ENCODE measurements at places on chromosomes 1 and 21.

DNA sequence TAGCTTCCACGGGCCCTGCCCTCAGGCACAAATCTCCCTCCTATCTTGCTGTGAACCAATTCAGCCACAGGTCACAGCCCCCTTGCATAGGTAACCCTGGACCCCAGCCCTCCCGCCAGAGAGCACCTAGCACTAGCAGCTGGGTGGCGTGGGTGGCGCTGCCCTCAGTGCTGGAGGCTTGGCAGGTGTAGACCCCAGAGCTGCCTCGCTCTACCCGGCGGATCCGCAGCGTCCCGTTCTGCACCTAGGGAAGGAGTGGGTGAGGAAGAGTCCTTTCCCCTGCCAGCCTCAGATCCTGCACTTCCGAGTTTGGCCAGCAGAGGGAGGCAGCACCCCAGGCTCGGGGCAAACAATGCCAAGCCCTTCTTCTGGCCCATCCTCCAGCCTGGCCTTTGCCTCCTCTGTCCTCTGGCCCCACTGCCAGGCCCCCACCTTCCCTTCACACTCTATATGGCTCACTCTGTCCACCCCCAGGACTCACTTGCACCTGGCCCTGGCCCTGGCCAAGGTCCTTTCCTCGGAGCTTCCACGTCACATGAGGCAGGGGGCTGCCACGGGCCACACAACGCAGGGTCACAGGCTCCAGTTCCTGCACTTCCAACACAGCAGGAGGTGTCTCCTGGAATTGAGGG, 9.0 kb downstream of the IGSF9 start:
- DNase-seq = peak; percentile 85

- peak; percentile 34 for DNase-seq
Observed at GRCh38 chr1:175192630-175193526, at the start of gene KIAA0040. Gene KIAA0040, minus strand, starts transcription at chr1:175192776. Its CDS starts 31,763 bp downstream, at chr1:175161013.

- no peak for DNase-seq
Observed at GRCh38 chr1:210123924-210124589, 108.5 kb upstream of the SERTAD4 start.

GRCh38 chr1:227312361-227313025, 5.8 kb downstream of the CDC42BPA start:
- no peak for DNase-seq

- no peak for DNase-seq
Observed at GRCh38 chr1:193211539-193211938, 25.1 kb upstream of the B3GALT2 start.

DNA sequence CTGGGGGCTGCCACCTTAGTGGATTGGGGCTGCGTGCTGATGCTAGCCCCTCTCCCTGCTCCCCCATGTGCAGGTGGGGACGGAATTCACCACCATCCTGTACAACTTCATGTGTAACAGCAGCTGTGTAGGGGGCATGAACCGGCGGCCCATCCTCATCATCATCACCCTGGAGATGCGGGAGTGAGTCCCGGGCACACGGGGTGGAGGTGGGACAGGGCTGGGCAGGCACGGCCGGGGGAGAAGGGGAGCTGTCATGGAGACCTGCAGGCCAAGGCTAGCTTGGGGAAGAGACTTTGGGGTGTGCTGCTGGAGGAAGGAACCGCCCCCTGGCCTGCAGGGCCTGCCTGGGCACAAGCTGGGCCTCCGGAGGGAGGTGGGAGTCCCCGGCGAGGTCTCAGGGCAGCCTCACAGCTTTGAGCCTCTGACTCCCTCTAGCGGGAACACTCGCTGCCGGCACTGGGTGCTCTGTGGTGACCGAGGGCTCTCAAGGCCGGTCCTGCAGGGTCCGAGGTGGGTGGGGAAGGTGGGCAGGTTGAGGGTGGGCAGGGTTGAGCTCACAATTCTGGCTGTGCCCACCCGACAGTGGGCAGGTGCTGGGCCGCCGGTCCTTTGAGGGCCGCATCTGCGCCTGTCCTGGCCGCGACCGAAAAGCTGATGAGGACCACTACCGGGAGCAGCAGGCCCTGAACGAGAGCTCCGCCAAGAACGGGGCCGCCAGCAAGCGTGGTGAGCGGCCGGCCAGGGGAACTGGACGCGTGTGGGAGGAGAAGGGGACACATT, 25.0 kb upstream of the CCDC27 start:
- peak; percentile 53 for DNase-seq

DNA sequence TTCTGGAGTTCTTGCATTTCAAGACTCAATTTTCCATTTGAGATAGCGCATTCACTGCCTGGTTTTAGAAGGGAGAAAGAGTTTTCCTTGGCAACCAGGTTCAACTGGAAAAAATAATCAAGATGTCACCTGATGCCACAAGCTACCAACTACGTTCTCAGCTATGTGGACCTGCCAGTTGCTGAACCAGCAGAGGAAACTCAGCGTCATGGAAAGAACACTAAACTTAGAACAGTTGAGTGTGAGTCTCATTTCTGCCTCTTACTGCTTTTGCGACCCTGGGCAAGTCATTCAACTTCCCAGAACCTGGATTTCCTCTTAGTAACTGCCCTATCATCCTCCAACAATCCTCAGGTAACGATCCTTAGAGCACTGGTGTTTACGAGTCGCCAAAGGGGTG, 373.0 kb upstream of the ESRRG start:
- no peak for DNase-seq

- DNase-seq = no peak
Observed at GRCh38 chr1:84539972-84540371, 33.6 kb upstream of the GNG5 start.

GRCh38 chr1:244920911-244921761, 56.8 kb upstream of the HNRNPU start:
- DNase-seq = no peak

DNA sequence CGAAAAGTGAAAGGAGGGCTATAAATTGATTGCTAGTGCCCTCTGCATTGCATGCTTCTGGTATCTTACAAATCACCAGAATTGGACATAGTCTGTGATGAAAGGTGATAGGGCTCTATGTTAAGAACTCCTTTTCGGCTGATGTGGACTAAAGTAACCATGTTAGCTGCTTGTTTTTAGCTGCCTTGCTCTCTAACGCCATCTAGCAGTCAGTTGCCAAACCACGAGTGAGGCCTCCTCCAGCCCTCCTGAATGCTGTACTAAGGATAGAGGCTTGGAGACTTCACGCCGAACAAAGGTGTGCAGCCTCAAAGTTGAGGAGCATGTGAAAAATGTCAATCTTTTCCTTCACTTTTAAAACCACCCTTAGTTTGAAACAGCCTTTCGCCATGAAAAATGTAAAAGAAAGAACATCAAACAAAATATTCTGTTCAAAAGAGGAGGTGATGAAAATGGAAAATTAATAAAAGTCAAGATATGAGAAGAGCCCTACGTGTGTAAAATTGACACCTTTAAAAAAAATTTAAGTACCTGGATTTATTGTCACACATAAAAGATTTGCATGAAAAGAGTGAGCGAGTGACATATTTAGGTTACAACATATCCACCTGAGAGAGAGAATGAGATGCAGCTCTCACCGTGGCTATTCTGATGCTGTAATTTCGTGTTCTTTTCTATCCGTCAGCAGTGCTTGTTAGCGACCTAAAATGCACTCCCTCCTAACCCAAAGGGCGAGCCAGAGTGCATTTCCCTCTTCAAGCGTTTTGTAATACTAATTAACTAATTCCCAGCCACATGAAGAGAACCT, 8.1 kb downstream of the LRRC53 start:
- peak; percentile 24 for DNase-seq

DNA sequence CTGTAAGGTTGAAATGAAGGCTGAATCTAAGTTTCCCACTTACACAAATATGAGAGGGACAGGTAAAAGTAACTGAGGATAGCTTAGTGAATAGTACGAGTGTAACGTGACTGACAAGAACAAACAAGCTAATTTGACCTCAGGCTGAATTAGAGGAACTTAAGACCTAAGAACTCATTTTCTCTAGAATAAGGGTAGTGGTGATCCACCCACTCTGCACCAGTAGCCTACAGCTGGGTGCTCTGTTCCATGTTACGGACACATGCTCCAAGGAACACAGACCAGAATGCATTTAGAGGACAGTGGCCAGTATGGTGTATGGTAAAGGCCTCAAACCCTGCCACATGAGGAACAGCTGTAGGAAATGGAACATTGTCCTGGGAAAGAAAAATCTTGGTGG, 14.9 kb upstream of the TMEM9 start:
- no peak for DNase-seq

- no peak for DNase-seq
Observed at GRCh38 chr1:79190074-79190473, 183.5 kb upstream of the ADGRL4 start.

GRCh38 chr1:176540428-176540827, 77.5 kb downstream of the PAPPA2 start:
- DNase-seq = no peak

GRCh38 chr1:172442404-172442803, 1.5 kb downstream of the PIGC start:
- no peak for DNase-seq

DNA sequence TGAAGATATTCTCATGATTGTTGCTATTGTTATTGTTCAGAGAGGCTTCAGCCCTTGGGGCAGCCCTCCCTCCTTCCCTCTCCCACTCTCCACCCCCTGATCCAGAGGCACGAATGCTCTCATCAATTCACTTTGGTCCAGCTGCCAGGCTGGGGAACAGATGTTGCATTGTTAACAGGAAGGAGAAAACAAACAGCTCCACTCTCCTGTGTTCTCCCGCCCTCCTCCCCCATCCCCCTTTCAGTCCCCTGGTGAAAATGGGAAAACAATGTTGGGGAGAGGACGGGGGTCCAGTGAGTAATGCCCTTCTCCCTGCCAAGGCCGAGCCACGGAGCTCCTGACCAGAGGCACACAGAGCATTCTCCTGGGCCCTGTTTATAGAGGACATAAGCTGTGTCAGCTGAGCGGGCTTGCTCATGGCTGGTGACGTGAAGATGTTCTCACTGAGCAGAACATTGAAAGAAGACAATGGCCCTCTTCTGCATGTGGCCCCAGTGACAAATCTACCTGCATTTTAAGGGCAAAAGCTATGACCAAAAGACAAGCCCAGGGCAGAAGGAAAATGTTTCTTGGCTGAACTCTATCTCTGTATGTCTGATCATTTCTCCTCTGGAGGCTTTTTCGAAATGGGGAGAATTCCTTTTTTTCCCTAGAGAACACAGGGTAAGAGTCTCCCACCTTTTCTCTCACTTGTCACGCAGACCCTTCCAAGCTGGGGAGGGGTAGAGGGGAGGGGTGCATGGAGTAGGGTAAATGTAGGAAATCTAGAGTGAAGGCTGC, 111.7 kb downstream of the GLUL start:
- no peak for DNase-seq

DNA sequence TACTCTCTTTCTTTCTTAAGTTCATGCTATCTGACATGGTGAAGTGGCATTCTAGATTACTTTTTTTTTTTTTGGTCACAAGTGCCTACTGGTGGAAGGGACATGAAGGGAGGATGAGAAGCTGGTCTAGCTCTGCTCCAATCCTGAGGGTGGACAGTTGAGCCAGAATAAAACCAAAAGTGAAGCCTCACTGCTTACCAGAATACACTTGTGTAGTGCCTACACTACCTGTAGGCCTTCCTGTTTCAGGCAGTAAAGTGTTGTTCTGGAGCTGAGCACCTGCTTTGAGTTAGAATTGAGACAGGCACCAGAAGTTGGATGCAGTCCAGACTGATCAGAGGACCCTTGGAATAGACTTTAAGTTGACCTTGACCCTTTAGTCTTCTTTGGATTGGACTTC, 40.4 kb upstream of the APOBEC4 start:
- no peak for DNase-seq

GRCh38 chr1:168032029-168032428, 95.2 kb upstream of the MPC2 start:
- DNase-seq = no peak

GRCh38 chr1:201649761-201650622, 111.1 kb downstream of the NAV1 start:
- no peak for DNase-seq

- no peak for DNase-seq
Observed at GRCh38 chr21:44779417-44780136, 22.0 kb downstream of the UBE2G2 start.

GRCh38 chr1:169624912-169625311, 5.0 kb downstream of the SELP start:
- no peak for DNase-seq

DNA sequence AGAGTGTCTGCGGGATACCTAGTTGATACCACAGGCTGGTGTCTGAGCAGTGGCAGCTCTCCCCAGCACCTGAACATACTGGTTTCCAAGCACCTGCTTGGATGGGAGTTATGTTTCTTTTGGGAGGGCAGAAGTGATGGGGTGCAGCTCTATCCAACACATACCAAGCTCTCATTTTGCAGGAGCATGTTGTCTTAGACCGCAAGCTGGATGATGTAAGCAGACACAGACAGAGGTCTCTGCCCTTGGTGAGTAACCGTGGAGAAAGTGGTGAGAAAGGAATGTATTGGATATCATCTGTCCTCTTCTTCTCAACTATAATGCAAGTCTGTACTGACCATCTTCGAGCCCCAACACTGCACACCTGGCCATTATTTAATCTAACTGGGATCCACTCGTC, 37.4 kb downstream of the ZNF496 start:
- no peak for DNase-seq

DNA sequence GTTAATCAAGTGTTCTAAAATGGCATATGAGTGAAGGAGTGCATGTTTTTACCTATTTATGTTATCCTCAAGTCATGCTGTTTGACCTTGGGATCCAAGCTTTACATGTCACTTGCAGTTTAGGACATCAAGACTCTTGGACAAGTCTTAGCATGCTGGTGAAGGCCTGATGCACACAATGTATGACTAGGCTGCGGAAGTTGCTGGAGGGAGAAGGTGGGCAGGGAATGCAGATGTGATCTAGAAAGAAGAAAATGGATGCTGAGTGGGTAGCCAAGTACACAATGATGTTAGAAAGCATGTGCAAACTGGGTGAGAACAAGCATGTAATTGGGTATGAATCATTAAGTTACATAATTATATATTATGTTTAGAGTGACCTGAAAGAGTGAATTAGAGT, 301.8 kb downstream of the BRINP2 start:
- DNase-seq = no peak

- no peak for DNase-seq
Observed at GRCh38 chr1:112504001-112504660, 4.6 kb upstream of the WNT2B start.

DNA sequence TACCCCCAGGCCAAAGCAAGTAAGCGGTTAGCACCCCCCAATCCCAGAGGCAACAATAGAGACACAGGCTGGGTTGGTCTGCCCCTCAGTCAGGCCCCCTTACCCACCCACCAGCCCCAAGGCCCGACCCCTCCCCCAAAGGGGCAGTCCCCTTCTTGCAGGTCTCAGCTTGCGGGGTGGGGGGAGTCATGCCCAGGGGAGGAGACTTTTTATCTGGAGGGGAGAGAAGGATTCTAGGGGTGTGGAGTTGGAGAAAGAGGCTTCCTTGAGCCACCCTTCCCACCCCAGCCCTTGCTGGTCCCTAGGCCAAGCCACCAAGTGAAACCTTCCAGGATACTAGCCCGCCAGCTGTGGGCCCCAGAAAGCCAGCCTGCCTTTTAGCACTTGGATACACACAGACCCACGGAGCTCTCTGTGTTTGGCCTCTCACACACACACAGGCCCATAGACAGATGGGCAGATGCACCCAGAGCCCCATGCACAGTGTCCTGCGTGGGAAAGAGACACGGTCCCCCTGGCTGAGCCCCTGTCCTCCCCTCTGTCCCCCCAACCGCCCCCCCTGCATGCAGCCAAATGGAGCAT, 7.1 kb downstream of the TMEM54 start:
- no peak for DNase-seq
